Breast epithelium (tissue), 4 donors: ENCODE measurements at places on chromosomes 12 and 14. TPM values are rescaled to one million over a fixed set of nuclear protein-coding genes. Genes with fewer than 3 reads are reported as not detected.

Gene RAD9B
- 0.48 TPM for total RNA-seq

Gene ADAM21
- total RNA-seq, result not detected

Gene MYH6
- not detected for total RNA-seq

GRCh38 chr14:68297876-68298468 lies 478.4 kb downstream of the RAD51B start:
- no peaks in the 10 kb centered on the region for H3K27me3 ChIP-seq
- no peak overlapping the region for H3K4me3 ChIP-seq
- DNase-seq, result no peak
- no peak overlapping the region for H3K27ac ChIP-seq
- no peaks in the 10 kb centered on the region for H3K36me3 ChIP-seq

DNA sequence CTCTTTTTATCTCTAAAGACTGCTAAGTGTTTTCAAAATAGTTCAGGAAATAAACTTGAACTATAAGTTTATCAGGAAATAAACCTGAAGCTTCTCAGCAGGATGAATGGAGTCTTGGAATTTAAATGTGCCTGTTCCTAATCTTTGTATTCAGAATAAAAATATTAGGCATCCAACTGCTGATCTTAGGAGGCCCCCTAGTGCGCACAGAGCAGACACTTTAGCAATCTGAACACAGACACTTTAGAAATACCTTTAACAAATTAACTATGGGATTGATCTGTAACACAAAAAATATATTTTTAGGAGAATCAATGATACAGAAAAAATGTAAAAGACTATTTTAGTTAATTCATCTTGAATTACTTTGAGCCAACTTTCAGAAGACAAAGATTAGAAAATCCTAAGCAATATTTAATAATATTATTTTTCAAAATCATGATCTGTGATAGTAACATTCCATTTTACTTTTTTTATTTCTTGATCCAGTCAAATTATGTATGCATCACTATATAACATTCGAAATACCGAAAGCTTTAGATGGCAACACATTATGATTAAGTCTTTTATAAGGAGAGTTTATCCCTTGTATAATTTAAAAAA lies 80.9 kb downstream of the SLC41A2 start:
- H3K27me3 ChIP-seq, result no peaks in the 10 kb centered on the region
- DNase-seq, result no peak

- no peak overlapping the region for H3K4me3 ChIP-seq
- H3K27me3 ChIP-seq, result no peaks in the 10 kb centered on the region
- DNase-seq, result no peak
- peaks cover 16% of the 10 kb centered on the region for H3K4me1 ChIP-seq
- H3K36me3 ChIP-seq, result no peaks in the 10 kb centered on the region
- no peak overlapping the region for H3K27ac ChIP-seq
These were observed 125.4 kb downstream of the SLC38A6 start for GRCh38 chr14:61106271-61106958.

GRCh38 chr12:50401500-50402081 lies 906 bp downstream of the LARP4 start:
- H3K4me3 ChIP-seq, result peak overlapping the region; percentile 76
- no peaks in the 10 kb centered on the region for H3K36me3 ChIP-seq
- no peak for DNase-seq

DNA sequence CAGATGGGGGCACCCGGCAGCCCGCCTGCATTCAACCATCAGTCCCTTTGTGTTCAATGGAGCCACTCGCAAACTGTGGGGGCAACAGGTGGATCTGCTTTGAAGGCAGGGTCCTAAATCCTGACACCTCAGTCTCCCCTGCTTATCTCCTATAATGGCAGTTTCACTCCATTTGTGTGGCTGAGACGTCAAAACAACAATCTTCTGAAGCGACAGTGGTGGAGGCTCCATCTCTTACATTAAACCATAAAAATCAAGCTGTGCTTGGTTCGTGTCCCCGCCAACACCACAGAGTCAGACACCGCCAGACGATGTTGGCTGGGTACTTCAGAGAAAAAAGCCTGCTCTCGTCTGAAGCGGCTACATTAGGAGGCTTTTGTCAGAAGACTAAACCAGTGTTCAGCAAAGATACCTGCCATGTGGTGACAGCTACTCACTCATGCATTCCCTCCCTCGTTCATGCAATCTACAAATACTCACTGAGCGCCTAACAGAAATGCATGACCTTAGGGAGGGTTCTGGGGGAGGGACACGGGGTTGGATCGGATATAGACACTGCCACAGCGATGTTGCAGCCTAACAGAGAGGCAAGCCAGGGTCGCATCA lies 253.9 kb downstream of the FOXN3 start:
- H3K36me3 ChIP-seq, result no peaks in the 10 kb centered on the region
- no peak overlapping the region for H3K4me3 ChIP-seq
- H3K27ac ChIP-seq, result no peak overlapping the region
- H3K4me1 ChIP-seq, result no peaks in the 10 kb centered on the region
- no peaks in the 10 kb centered on the region for H3K27me3 ChIP-seq
- no peak for DNase-seq

DNA sequence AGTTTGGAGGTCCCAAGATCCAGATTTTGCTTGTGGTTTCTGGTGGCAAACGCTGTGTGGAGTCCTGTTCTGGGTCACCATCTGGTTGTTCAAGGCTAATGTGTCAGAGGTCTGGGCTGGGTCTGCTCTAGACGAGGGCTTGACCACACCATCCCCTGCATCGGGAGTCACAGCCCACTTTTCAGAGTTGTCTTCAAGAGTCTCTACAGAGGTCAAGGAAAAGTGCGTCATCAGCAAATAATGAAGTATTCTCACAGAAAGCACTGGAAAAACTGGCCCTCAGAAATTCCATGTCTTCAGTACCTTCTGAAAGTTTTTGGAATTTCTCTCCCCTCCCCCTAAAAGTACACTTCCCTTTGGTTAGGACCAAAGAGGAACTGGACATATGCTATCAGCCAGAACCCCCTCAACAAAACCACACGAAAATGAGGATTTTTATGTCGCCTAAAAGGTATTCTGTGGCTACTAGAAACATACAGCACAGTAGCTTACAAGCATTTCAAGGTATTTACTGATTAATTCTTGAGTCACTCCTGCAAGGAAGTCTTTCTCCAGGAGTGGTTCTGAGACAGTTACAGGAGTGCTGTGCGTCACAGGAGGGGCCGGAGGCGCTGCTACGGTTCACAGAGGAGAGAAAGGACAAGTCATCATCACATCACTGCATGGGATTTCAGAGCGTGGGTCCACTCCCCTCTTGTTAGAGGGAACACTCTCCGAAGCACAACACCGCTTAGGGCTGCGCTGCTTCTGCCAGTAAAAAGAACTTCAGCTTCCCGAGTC lies 35.4 kb downstream of the RAD52 start:
- no peaks in the 10 kb centered on the region for H3K27me3 ChIP-seq
- H3K4me3 ChIP-seq, result no peak overlapping the region
- no peaks in the 10 kb centered on the region for H3K4me1 ChIP-seq
- no peak overlapping the region for H3K27ac ChIP-seq
